WTC11 (cell line): ENCODE measurements at places on chromosomes 2 and 18.

- DNase-seq, result no peak
Measured at GRCh38 chr18:72692595-72692994, 148.5 kb upstream of the CBLN2 start.

- no peak for DNase-seq
Measured at GRCh38 chr2:215791481-215791937, 221.8 kb downstream of the MREG start.

DNA sequence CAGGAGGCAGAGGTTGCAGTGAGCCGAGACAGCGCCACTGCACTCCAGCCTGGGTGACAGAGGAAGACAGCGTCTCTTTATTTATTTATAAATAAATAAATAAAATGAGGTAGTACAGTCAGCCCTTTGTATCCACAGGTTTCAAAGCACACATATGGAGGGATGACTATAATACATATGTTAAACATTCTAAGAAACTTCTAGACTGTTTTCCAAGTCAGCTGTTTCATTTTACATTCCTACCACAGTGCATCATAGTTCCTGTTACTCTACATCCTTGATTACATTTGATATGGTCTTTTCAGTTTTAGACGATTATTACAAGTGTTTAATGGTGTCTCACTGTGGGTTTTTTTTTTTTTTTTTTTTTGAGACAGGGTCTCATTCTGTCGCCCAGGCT, 157.6 kb downstream of the ATAD2B start:
- no peak for DNase-seq

DNA sequence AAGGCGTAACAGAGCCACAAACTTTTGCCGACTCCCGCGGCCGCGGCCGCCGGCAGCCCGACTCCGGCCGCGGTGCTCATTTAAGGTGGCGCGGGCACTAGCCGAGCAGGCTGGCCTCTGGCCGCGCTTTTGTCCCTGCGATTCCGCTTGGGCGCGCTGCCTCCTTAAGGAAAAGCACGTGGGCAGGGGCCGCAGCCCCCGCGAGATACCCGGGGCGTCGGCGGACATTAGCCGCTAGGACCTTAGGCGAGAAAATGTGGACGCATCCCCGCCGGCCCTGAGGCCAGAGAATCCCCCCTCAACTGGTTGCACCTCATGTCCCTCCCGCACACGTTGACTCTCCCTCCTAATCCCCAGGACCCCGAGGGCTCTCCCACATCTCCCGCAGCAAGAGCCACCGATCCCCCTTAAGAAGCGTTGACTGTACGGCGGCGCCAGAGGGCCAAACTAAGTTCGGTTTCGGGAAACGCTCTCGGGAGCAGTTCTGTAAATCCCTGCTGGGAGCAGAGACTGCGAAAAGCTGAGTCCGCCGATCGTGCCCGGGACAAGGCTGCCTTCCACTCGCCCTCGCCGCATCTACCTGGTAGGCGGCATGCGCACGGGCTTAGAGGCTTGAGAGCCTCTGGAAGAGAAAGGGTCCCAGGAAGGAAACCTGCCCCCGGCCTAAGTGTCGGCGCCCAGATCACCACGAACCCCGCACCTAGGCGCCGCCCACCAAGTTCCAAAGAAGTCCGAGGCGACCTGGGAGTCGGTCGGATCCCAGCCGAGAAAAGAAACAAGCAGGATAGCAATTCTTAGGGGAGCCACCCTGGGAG, 1.8 kb upstream of the SATB2 start:
- DNase-seq, result peak; percentile 91

DNA sequence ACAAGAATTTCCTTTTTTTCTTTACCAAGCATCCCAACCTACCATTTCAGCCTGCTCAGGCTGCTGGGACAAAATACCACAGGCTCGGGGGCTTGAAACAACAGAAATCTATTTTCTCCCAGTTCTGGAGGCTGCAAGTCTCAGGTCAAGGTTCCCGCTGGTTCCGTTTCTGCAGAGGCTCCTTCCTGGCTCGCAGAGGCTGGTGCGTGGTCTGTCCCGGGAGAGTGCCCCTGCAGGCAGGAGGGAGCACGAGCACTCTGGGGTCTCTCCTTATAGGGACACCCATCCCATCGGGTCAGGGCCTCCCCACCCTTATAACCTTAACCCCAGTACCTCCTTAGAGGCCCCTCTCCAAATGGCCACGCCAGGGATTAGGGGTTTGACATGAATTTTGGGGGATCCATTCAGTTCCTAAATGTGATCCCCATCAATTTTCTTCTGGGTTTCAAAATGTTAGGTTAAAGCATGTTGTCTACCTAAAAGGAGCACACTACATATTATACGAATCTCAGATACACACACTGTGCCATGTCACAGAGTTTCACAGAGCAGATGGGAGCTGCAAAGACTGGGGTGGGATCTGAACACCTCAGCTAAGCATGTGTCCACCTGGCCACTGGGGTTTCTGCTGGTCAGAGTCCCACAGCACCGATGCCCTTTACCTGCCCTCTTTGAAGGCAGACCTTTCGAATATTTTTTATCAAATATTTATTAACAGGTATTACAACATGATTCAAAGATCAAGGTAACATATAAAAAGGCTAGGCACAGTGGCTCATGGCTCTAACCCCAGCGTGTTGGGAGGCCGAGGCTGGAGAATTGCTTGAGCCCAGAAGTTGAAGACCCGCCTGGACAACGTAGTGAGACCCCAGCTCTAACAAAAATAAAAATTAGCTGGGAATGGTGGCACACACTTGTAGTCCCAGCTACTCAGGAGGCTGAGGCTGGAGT, 17.6 kb upstream of the ADI1 start:
- DNase-seq, result peak; percentile 68

DNA sequence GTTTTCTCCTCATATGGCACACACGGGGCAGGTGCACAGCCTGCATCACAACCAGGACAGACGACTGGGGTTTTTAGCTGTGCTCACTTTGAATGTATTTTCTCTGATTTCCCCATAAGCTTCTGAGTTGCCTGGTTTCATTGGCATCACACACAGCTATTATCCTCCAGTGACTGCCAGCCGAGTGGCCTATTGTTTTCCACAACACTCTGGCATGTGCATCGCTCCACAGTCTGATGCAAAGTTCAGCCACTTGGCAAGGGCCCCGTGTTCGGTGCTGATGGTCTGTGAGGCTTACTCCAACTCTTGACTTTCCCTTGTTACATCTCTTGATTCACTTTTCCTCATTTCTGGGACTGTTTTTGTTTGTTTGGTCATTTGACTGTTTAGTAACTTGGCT, 593.1 kb downstream of the CBLN2 start:
- DNase-seq, result no peak

DNA sequence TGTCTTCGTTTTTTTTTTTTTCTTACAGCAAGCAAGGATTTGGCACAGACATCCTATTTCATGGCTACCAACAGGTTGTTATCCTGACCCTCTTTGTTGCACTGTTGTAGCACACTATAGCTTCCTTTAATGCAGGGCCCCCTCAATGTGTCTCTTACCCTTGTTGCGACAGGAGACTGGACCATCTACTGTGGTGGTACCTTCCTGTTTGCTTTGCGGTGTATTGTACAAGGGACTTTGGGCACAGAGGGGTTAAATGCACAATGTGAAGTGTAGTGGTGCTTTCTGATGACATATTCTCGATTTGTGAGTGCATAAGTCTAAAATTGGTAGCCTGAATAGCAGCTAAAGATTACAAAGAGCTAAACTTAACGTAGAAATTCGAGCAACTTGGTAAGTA, 27.5 kb downstream of the CCNT2 start:
- DNase-seq, result no peak

DNA sequence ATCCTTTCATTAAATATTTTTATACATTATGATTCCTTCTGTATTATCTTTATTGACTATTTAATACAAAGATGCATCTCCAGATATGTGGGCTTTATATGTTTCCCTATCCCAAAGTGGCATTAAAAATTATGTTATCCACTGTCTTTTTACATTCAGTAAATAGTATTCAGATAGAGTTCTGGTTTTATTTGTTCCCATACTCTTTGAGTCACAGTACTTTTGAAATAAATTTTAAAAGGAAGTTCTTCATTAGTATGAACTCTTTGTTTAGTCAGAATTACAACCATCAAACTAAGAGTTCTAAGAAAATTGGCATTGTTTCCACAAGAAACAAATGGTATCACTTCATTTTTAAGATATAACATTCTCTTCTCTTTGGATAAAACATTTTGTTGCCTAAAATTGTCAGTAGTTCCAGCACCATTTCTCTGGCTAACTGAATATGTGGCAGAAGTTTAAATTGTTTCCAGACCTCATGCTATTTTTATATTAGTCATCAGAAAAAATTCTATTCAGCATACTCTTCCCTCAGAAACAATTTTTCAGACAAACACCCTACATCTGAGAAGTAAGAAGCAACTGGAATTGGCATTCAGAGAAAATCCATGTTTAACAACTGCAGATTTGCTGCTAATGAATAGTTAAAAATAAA, 88.5 kb upstream of the COL5A2 start:
- no peak for DNase-seq

DNA sequence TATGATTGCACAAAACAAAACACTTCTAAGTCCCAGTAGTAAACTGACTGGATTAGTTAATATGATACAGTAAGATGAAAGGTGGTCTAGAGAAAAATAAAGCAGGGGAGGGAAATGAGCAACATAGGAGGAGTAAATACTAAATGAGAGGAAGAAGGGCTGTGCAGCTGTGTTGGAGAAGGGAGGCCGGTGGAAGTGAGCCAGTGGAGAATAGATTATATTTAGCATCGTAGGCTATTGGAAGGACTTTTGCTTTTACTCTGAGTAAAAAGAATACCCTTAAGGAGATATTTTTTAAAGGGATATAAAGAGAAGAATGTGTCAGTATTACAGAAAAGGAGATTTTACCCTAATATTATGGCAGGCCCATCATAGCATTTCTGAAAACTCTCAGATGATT, 12.7 kb downstream of the WDR75 start:
- no peak for DNase-seq

GRCh38 chr2:47050021-47050760, 104.9 kb downstream of the STPG4 start:
- DNase-seq, result no peak

GRCh38 chr18:60873708-60874107, 459.5 kb upstream of the CDH20 start:
- no peak for DNase-seq

GRCh38 chr2:19731515-19731914, 170.3 kb downstream of the TTC32 start:
- no peak for DNase-seq

GRCh38 chr2:204401114-204401513, 144.2 kb upstream of the PARD3B start:
- no peak for DNase-seq

- DNase-seq, result no peak
Measured at GRCh38 chr2:11659851-11660250, 10.1 kb downstream of the NTSR2 start.

DNA sequence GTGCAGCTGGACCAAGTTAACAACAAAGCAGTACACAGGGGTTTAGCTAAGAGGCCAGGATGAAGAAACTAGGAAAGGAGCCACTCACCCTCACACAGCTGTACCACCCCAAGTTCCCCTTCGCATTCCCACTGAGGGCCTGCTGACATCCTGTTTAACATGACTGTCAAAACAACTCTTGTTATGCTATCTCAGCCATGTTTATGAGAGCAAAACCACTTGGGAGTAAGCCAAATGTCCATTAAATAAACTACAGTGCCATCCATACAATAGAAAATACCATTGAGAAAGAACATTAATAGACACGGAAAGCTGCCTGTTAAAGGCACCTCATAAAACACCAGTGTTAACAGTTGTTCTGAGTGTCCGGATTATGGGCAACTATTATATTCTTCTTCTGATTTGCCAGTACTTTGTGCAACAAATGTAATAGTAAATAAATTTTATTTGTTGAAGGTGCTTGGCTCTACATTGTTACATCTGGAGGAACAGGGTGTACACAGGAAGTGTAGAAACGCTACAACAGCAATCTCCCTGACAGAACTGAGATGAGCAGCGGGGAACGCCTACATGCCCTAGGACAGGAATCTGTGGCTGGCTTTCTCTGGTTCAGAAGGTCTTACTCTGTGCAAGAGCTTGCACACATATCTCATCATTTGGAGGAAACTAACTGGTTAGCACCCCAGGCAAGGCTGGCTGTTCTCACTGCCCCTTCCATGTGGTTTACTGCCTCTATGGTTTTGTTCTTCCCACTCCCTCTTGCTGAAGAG, 85.6 kb downstream of the EHD3 start:
- no peak for DNase-seq

GRCh38 chr18:56162311-56163265, 475.8 kb downstream of the TXNL1 start:
- DNase-seq, result no peak

DNA sequence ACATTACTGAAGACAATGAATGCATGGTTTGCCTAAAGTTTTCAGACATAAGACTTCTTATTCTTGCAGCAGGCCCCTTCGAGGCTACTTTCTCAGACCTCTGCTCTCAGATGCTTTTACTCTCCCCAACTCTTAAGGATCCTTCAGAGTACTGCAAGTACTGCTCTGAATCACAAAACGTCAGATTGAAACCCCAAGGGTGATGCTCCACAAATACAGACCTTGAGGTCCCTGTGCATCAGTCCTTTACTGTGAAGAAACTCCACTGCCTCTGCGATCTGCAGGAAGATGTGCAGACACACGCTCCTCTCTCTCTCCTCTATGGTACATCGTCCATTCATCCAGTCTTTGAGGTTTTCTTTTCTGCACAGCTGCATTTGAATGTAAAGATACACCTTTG, 52.8 kb downstream of the EIF2AK3 start:
- DNase-seq, result no peak
